ENCODE measurements at places on chromosomes 4 and X.

DNA sequence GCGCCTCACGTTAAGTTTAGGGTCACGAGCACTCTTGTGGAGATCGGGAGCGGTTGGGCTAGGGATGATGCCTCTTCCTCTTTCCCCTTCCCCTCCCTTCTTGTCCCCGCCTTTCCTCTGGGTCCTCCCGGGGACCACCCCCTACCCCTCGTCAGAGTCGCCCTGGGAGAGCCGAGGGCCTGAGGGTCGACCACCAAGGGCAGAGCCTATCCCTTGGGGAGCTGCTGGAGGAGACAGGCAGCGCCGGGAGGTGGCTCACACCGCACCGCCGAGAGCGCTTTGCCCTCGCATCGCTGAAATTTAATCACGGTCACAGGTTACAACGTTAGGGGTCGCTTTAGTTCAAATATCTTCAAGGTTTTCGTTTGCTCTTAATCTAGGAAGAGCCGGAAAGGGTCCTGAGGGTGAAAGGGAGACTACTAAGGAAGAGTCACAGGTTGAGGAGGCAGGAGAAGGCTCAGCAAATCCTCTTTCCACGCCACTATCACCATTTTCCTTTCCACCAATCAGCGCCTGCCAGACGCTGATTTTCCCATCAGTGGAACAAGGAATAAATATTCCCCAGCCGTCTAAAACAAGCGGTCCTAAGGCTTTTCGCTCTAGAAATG lies 528 bp upstream of the SNCA start:
- DNase-seq = peak; percentile 40

DNA sequence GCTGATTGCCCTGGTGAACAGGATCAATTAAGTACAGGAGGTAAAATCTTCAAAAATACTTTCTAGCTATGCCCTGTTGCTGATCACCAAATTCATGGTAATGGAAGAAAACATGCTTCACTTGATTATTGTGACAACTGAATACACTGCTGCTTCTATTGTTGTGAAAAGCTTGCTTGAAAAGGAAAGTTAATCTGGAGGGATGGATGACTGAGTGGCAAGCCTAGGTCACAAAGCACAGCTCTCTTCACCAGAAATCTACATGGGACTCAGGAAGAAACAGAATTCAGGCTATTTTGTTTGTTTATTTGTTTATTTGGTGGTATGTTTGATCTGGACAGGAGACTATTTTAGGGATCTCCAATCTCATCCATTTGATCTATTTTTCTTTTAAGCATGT lies 182.0 kb downstream of the MGST2 start:
- no peak for DNase-seq

- DNase-seq = peak; percentile 54
Observed at GRCh38 chrX:42934020-42934726, 156.2 kb upstream of the PPP1R2C start.

DNA sequence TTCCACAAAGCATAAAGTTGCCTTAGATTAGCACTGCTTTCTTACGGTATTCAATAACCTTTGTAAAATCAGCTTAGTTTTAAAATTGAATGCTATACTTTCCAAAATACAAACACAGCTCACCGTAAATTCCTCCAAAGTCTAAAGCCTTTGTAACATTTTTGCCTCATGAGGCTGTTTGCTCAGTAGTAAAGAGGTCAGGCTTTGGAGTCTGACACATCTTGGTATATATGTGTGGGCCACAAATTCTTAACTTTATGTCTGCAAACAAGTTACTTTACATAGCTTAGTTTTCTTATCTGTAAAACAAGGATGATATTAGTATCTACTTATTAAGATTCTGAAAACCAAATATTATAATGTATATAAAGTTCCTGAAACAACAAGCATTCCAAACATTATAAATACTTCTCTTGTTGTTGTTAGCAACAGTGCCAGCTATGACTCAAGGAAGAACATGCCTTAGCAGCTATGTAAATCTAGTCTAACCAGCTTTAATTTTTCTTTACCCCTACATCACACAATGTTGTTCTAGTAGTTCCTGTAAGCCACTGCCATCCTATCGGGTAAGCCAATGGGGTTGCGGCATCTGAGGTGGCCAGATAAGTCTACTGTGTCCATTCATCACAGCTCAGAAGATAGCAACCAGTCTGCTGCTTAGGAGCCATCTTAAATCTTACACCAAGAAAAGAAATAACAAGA lies 709.0 kb downstream of the KLHL13 start:
- DNase-seq = no peak

DNA sequence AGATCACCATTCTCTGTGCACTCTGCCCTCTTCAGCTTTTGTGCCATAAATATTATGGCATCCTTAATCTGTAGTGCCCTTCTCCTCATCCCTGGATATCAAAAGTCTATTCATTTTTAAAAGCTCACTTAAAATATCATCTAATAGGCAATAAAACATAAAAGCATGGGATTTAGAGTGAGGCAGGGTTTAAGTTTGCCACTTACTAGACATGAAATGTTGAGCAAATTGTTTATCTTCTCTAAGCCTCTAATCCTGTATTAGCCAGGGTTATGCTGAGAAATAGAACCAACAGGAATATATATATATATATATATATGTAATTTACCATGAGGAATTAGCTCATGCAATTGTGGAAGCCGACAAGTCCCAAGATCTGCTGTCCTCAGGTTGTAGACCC lies 472.4 kb upstream of the HS3ST1 start:
- DNase-seq = no peak

GRCh38 chrX:70535198-70535597 lies 90.6 kb downstream of the DLG3 start:
- no peak for DNase-seq

DNA sequence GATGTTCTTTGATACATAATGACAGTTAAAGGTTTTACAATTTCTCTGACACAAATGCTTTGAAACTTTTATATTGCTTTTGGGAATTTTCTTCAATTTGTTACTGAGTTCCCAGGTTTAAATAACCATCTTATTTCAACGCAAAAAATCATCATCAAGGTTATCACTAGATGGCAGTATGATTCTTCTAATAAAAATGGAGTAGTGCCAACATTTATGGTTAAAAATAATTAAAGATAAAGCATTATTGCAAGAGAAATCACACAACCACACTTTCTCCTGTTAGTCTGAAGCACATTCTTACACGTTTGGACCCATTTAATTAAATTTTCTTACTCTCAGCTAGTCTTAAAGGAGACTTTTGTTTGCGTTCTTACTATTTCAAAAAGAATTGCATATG lies 611.3 kb upstream of the CPXCR1 start:
- DNase-seq = no peak

DNA sequence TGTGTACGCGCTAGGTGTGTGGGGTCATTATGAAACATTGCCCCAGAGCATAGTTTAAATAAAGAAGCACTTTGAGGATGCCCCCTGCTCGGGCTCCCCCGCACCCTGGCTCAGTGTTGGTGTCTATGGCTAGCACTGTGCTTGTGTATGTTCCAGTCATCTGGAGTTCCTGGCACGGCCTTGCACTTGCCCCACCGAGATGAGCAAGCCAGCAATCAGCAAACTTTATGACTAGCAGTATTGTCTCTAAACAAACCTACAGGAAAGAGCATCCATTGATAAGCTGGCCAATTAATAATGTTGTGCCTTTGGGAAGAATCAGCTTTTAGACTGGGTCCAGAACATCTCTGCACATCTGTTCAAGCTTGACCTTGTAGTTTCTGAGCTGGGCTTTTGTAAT lies 707 bp upstream of the SHROOM4 start:
- no peak for DNase-seq

DNA sequence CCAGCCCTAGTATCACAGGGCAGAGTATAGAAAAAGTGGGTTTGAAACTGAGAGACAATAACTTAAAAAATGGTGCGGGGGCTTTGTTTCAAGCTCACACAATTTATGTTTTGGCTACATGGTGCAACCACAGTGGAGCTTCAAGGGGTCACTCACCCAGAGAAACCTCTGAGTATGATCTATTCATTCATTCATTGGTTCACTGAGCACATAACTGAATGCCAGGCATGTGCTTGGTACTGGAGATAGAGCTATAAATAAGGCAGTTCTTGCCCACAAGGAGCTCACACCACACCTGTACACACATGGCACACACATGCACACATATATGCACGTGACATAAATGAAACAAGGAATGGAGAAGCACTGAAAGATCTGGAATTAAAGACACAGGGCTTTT lies 171.4 kb downstream of the NHS start:
- no peak for DNase-seq

DNA sequence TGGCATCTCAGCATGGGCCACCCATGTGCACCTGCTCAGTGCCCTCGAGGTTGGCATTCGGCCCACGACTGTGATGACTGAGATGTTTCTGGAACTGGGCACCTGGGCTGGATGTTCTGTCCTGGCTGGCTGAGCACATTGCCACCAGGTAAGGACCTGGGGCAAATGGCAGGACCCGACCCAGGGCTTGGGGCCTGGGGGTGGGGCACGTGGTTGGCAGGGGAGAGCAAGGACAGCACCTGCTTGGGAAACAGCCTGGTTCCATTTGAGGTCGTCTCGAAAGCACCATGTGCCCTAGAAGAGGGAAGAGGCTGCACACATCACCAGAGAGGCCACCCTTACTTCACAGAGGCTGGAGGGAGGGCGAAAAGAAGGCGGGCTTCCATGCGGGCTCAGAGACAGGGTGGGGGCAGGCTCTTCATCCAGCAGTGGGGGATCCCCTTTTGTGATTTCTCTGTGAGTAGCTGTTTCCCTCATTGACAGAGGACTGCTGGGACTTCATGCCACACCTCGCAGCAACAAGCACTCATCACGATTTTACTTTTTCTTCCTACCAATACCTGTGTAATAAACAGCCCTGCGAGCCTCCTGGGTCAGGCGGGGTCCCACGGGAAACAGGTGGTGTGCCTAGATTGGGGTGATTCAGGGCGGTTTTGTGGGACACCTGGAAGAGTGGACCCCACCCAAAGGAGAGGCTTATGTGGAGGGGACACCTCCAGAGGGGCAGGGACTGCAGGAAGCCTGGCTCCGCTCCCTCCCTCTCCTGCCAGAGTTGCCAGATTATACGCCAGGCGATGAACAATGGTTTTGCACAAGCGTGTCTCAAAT lies 12.0 kb downstream of the TMEM187 start:
- DNase-seq = no peak

DNA sequence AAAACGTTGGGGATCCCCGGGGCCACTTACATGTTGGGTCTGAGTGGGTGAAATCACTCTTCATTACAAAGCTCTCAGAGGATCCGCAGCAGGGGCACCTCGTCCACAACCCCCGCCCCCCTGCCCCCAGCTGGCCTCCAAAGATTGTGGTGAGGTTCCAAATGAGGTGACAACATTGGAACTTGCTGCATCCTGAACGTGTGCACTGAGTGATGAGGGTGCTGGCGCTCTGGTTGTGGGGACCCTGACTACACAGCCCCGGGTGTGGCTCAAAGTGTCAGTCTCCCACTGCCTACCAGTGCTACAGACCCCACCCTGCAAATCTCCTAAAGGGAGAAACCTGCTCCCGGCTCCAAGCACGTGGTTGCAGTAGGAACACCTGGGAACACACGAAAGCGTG lies 111.9 kb downstream of the PHKA2 start:
- no peak for DNase-seq

- no peak for DNase-seq
Observed at GRCh38 chr4:11735651-11736050, 307.0 kb upstream of the HS3ST1 start.

DNA sequence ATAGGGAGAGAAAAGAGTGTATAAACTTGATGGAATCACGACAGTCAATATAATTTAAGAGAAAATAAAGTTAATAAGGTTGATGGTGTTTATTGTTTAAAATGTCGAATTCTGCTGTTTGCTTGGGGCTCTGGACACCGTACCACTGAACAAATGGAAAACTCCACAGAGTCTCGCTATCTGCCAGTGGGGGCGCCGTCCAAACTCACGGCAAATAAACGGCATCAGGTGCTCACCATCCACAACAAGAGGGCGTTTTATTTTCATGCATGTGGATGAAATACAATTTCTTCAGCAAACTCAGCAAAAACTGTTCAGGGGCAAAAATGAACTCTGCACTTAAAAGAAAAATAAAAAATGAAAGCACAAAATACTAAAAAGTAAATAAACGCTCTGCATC lies 46.6 kb upstream of the FAM47C start:
- no peak for DNase-seq
